ENCODE measurements at places on chromosomes 5 and 9.

- no peak for DNase-seq
Measured at GRCh38 chr5:60178101-60178500, 284.6 kb upstream of the PDE4D start.

- DNase-seq, result no peak
Measured at GRCh38 chr5:124537107-124537506, 209.3 kb downstream of the ZNF608 start.

- no peak for DNase-seq
Measured at GRCh38 chr9:38339087-38339486, 53.4 kb upstream of the ALDH1B1 start.

- no peak for DNase-seq
Measured at GRCh38 chr9:90107726-90108655, 503.2 kb downstream of the GADD45G start.

DNA sequence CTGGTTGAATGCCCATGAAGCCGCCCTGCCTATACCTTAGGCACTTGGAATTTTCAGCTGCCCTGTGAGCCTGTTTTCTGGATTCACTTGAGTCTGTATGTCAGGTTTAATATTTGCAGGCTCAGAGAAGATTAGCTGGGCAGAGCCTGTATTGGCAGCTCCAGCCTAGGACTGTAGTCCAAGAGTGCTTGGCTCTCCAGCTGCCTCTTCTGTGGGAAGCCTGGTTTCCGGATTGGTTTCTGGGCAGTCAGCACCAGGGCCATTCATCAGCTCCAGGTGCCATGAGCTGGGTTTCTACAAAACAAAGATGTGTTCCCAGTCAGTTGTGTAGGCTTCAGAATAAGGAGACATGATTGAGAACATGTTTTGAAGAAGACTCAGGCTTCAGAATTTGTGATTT is 90.1 kb downstream of the ARHGAP26 start:
- DNase-seq, result no peak

DNA sequence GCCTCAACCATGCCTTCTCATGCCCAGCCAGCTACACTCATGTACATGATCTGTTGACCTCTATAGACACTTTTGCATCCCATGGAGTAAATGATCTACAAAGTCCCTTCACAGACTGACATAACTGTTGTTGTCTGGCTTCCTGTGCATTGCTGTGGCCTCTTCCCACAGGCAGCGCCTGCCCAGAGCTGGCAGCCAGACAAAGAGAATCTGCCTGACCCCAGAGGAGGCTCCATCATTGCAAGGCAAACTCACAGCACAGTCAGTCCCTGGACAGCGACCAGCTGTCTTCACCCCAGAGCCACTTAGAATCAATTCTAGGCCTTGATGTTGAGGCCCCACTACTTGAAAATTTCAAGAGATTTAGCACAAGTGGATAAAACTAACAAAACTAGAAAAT is 65.5 kb downstream of the INSYN2B start:
- DNase-seq, result no peak

DNA sequence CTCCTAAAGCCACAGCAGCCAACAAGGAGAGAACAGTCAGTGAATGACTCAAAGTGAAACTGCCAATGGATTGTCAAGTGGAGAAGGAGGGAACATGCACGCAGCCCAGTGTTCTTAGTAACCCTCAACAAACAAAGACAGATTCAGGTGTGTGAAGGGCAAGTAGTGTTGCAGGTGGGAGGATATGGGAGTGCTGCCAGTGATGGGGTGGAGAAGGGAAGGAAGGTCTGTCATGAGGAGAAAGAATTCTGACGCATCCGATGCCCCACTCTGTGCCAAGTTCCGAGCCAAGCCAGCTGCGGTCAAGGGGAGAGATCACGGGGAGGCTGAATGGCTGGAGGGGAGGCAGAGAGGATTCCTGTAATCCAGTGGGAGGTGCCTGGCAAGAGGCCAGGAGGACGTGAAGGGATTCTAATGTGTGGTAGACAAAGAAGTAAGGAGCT is 56.5 kb downstream of the CAST start:
- no peak for DNase-seq

- DNase-seq, result no peak
Measured at GRCh38 chr9:92349771-92350739, 24.3 kb downstream of the CENPP start.

DNA sequence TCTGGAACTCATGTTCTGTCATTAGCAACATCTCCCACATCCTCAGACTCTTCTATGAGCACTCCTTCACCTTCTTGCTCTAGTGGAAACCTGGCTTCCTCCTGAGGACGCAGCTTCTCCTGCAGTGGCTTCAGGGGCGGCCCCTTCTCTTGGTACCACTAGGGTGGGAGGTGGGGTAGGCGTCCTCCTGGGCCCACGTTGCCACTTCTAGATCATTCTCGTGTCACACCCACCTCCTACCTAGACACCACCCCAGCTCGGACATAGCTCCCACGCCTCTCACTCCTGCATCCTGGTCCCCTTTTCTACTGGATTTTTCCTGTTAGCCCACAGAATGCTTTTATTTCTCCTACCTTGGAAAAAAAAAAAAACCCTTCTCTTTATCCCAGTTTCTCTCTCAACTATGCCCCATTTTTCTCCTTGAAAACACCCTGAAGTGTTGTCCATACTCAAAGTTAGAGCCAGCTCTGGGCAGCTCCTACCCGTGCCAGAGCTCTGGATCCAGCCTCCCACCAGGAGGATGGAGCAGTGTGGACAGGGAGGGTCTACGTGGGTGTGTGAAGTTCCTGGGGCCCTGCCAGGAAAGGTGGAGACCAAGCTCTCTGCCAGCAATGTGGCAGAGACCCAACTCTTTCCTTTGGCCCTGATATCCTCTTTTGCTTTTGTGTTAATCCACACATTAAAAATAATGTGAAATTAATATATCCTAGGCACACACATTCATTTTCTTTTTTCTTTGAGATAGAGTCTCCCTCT is 179.2 kb downstream of the HSPA4 start:
- DNase-seq, result no peak

DNA sequence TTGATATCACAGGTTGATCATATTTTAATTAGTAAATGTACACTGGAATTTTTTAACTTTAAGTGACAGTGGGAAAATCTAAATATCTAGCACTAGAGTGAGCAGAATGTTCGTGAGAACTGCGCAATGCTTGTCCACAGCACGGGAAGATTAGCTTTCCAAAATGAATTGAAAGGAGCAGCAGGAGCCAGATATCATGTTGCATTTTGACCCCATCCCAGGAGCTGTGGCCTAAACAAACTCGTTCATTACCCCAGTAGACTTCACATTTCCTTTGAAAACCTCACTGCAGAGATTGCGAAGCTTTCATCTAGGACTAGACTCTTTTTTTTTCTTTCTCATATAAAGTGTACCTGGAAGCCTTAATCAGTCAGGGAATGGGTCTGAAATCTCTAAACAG is 525.8 kb downstream of the CTNND2 start:
- DNase-seq, result no peak

Measured in stimulated activated CD4-positive, alpha-beta T cell treated with anti-CD3 and anti-CD28 coated beads, TNF-alpha, amount 100 ng/mL, for 1 hour (primary cell).